ENCODE measurements at places on chromosomes 16 and 17.

GRCh38 chr17:751269-752001 lies 629 bp downstream of the GEMIN4 start:
- DNase-seq: peak; percentile 71

DNA sequence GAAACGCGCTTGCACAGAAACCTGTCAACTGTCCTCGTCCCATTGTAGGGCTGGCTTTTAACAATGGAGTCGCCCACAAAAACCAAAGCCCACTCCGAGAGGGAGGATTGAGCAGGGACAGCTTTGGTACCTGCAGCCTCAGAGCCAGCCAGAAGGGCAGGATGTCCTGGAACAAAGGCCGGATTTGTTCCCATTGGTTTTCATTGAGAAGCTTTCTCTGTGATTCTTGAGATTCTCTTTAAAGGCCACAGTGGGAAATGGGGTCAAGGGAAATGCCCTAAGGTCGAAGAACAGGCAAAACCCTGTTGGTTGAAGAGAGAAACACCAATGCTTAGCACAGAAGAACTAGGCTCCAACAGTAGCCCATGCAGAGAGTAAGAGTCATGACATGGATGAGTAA lies 65.4 kb downstream of the C16orf78 start:
- DNase-seq: no peak

GRCh38 chr17:35021520-35022380 lies 41.4 kb downstream of the LIG3 start:
- no peak for DNase-seq

GRCh38 chr17:81727324-81728031 lies 15.4 kb downstream of the SLC25A10 start:
- no peak for DNase-seq

DNA sequence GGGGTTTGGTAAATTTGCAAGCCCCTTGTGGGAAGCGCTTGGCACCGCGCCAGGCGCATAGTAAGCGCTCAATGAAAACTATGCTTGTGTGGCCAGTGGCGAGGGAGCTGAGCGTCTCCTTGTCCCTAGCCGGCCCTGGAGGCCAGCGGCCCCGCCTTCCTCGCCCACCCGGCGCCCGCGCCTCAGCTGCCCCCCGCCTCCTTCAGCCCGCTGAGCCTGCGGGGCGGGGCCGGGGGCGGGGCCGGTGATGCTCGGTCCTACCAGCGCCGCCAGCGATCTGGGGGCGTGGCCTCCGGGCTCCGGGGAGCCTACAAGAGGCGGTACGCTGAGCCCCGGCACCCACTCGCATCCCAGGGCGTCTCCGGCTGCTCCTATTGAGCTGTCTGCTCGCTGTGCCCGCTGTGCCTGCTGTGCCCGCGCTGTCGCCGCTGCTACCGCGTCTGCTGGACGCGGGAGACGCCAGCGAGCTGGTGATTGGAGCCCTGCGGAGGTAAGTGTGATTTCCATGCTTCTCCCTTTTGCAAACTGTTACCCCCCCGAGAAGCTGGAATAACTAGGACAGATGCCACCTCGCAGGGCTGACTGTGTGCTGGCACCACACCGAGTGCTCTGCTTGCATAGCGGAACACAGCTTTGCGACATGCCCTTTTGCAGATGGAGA lies at the start of gene CRISPLD2:
TSS of gene CRISPLD2 (plus strand) at position 342 of the 661 bp plus-strand sequence. CDS start 18,511 bp downstream, outside the sequence.
- DNase-seq: peak; percentile 94
